ENCODE measurements at places on chromosomes 1 and 21.

- no peak for DNase-seq
These were observed 485.5 kb downstream of the DISC1 start for GRCh38 chr1:232112076-232112475.

- DNase-seq, result no peak
These were observed 20.6 kb downstream of the CDA start for GRCh38 chr1:20609541-20609940.

GRCh38 chr1:207870306-207871031, 40.5 kb downstream of the CD34 start:
- DNase-seq, result no peak

DNA sequence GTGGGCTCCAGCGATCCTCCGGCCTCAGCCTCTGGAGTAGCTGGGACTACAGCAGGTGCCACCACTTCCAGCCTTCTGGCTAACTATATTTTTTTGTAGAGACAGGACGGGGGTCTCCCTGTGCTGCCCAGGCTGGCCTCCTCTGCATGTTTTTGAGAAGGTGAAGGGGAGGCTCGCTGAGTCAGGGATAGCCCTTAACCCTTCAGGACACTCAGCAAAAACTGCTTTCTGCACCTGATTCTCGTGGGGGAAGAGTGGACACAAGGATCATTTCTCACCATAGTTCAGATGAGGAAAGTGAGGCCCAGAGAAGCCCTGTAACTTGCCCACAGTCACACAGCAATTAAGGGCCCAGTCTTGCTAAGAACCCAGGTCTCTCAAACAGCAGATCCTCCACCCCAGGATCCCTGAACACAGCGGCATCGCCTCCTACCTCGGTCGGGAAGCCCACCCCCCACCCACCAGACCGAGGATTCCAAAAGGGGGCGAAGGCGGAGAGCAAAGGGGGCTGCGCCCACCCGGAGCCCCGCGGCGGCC, 1.3 kb downstream of the FGR start:
- no peak for DNase-seq

GRCh38 chr1:221171768-221172167, 292.5 kb downstream of the HLX start:
- DNase-seq, result no peak

- DNase-seq, result no peak
These were observed 2.5 kb upstream of the MYBPH start for GRCh38 chr1:203178083-203178482.

DNA sequence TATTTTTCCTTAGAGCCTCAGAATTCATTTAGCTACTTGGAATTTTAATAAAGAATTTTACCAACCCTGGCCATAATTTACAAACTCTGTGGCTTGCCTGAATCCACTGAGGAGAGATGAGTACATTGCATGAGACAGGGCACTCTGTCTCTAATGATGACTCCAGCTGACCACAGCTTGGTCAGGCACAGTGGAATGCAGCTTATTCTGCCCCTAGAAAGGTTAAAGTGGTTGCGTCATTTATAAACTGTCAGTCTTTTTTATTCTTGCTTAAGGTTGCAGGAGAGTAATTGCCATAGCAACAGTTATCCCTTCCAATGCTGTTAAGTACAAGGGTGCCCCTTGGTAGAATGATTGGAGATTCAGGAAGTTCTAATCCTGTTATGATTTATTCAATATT, 28.3 kb downstream of the PDE4B start:
- no peak for DNase-seq
